Stimulated activated CD4-positive, alpha-beta T cell treated with anti-CD3 and anti-CD28 coated beads, Interleukin-1b, Interleukin-23, amount 100 ng/mL, for 24 hours (primary cell): ENCODE measurements at places on chromosomes 12 and 14.

- DNase-seq = no peak
Measured at GRCh38 chr12:130929363-130929762, 24.3 kb upstream of the ADGRD1 start.

- DNase-seq = no peak
Measured at GRCh38 chr12:46831335-46832129, 5.7 kb upstream of the SLC38A4 start.

DNA sequence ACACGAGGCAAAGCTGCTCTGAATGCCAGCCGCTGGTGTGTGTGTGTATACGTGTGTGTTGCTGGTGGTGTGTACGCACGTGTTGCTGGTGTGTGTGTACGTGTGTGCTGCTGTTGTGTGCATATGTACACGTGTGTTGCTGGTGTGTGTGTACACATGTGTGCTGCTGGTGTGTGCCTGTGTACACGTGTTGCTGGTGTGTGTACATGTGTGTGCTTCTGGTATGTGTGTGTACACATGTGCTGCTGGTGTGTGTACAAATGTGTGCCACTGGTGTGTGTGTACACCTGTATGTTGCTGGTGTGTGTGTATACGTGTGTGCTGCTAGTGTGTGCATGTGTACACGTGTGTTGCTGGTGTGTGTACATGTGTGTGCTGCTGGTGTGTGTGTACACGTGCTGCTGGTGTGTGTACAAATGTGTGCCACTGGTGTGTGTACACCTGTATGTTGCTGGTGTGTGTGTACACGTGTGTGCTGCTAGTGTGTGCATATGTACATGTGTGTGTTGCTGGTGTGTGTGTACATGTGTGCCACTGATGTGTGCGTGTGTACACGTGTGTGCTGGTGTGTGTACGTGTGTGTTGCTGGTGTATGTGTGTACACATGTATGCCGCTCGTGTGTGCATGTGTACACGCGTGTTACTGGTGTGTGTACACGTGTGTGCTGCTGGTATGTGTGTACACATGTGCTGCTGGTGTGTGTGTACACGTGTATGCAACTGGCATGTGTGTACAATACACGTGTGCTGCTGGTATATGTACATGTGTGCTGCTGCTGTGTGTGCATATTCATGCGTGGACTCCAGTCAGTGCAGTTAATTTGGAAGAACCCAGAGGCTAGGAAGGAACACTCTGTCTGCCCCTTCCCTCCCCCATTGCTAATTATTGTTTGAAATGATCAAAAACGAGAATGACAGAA, 47.2 kb downstream of the CACNA2D4 start:
- no peak for DNase-seq

GRCh38 chr14:50362764-50363713, 33.6 kb downstream of the CDKL1 start:
- DNase-seq = no peak

- no peak for DNase-seq
Measured at GRCh38 chr14:95504135-95505029, 12.1 kb downstream of the SYNE3 start.

- no peak for DNase-seq
Measured at GRCh38 chr14:22977684-22978486, 4.5 kb downstream of the AJUBA start.

GRCh38 chr14:70808416-70809224, 693 bp downstream of the MAP3K9 start:
- peak; percentile 19 for DNase-seq

DNA sequence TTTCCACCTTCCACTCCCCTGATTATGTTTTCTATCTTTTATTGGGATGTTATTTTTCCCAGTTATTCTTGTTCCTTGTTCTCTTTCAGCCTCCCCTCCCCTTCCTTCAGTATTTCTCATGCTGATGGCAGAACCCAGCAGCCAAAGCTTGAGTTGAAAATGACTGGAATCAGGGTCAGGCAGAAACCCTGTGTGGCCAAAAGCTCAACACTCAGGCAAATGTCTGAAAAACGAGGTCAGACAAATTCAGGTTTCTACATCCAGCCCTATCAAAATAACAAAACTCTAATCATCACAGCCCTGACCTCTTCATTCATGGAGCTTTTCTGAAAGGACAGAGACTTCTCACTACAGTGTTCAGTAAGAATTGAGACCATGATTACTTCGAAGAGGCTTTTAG, 134.6 kb downstream of the PTPRR start:
- DNase-seq = no peak

DNA sequence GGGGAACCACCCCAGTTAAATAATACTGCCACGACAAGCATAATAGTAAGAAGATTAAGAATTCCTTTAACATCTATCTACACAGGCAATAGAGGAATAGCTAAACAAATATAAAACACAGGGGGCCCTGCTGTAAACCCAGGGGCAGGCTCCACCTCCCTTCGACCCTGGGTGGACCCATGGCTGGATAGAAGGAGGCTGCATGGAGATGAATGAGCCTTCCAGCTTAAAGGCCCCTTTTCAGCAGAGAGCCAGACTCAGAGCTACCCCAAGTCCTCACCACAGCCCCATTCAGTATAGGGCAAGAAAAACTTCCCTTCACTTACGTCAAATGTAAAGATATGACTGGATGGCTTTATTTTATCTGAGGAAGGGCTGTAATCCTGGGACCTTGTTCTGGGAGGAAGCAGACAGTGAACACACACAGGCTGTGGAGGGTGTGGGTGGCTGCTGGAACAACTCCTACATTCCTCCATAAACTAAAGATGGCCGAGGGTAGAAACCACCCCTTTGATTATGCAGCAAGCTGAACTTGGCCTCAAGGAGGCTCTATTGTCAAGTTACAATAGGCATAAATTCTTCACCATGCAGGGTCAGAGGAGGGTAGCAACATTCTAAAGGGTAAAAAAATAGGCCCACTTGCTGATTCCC, 30.4 kb downstream of the NUAK1 start:
- no peak for DNase-seq

- DNase-seq = no peak
Measured at GRCh38 chr12:26122061-26122680, 2.7 kb downstream of the BHLHE41 start.

DNA sequence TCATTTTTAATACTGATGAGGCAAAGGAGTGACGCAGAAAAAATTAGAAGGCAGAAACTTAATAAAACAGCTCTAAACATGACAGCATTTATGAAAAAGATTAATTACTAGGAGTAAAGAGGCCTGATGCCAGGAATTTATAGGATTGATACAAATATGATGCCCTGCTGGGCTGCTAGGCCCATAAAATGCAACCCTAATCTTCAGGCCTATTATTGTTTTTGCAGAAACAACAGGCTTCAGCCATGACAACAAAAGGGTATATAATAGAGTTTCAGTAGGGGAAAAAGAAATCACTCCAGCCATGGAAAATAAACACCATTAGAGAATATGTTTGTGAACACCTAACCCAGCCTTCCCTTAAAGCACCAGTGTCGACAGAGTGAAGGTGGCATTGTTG, 50.6 kb downstream of the OTX2 start:
- no peak for DNase-seq

DNA sequence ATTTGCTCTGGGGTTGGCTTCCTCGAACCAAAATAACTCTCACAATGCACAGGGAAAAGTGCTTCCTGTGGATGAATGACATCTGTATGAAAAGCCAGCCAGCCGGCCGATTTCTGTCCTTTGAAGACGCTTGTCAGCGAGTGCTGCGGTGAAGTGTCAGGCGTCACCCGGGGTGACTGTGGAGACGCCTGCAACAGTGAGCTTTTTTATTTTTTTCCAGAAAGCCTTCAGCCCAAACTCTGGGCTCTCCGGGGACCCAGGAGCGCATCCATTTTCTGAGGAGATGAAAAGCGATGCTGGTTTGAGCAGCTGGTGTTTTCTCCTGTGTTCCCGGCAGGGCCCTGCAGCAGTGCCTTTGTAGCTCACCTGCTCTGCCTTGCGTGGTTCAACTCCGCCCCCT, 147.9 kb upstream of the MYL2 start:
- DNase-seq = no peak

DNA sequence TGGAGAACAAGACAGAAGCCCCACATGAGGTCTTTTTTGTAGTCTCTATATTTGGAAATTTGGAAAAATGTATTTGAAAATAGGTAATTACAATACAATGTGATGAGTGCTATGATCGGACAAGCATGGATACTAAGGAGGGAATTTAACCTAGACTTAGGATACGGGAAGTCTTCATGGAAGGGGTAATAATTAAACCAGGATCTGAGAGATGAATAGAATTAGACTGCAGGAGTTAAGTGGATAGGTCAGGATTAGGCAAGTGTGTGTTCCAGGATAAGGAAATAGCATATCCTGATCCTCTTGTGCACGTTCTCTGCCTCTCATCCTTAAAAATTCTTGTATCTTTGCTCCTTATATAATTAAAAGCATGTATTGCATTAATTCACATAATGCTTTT, 223.3 kb upstream of the PRICKLE1 start:
- no peak for DNase-seq

GRCh38 chr14:90755661-90756304, 60.4 kb downstream of the TTC7B start:
- no peak for DNase-seq

GRCh38 chr14:26663506-26663905, 65.7 kb upstream of the NOVA1 start:
- no peak for DNase-seq

GRCh38 chr12:112303004-112303403, 79.2 kb downstream of the HECTD4 start:
- peak; percentile 43 for DNase-seq

DNA sequence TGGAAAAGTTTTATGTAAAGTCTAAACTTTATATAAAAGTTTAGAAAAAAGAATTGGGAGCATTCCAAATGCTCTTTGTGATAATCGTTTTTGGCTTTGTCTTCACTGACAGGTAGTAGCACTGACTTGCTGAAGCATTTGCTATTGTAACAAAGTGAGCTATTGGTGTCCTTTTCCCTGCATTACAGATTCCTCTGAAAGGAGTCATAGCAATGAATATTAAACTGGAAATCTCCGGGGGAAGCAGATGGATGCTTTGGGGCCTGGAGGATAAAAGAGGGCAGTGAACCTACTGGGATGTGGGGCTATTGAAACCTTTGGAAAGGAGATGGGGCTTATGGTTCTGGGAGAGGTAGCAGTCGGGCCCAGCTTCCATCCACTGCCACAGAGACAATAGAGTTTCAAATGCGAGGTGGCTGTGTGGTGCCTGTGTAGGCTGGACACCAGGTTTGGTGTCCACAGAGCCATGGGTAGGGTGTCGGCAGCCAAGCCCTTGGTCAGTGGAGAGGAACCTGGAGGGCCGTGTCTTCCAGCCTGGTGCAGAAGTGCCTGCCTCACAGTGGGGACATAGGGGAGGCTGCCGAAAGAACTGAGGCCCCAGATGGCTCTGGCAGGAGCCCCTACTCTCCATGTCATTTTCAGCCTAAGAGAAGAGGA, 10.1 kb downstream of the GSG1 start:
- no peak for DNase-seq

- no peak for DNase-seq
Measured at GRCh38 chr12:78559416-78559815, 305.2 kb upstream of the SYT1 start.

DNA sequence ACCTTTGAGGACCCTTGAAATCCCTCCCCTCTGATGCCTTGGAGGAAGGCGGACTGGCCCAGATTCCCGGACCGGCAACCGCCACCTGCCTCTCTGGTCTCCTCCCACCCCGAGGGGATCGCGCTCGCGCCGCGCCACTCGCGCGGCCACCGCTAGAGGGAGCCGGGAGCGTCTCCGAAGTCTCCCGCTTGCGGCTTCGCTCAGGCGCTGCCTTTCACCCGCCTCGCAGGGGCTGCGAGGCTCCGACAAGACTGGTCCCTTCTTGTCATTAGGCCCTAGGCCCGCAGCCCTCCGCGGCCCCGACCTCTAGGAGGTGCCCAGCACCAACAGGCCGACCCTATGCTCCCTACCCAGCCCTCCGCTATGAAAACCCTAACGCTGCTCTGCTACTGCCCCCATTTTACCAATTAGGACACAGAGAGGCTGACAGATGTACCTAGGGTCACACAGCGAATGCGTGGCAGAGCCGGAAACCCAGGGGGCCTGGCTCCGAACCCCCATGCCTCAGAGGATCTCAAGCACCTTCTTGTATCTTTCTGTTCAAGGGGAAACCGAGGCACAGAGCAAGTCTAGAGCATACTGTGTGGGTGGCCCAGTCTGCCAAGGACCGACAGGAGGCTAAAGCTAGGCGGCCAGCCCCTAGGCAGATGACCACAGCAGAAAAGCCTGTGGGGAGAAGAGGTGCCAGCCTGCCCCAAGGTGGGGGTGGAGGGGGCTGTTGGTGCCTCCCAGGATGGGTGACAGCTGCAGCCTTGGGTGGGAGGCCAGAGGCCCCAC, 21.4 kb upstream of the VSX2 start:
- peak; percentile 68 for DNase-seq

- no peak for DNase-seq
Measured at GRCh38 chr12:54704202-54704601, 56.0 kb upstream of the DCD start.

GRCh38 chr12:120214626-120215356, 13.9 kb upstream of the RPLP0 start:
- DNase-seq = no peak

- no peak for DNase-seq
Measured at GRCh38 chr12:115882936-115883335, 394.6 kb downstream of the MED13L start.

- no peak for DNase-seq
Measured at GRCh38 chr14:64891839-64892375, 12.2 kb upstream of the SPTB start.

DNA sequence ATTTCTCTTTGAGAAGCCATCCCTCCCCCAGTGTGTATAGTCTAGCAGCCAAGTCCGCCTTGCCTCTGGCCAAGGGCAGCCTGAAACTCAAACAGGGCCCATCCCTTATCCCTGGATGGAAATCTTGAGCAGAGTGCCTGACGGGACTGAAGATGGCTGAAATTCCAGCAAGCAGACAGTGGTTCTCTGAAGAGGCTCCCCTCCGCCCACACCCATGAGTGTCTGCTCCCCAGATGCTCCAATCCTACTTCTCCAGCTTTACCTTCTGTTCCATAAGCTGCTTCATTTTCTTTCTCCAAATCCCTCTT, 396.2 kb downstream of the NUAK1 start:
- DNase-seq = no peak

GRCh38 chr12:73274976-73275375, 1002.8 kb downstream of the TRHDE start:
- DNase-seq = no peak

DNA sequence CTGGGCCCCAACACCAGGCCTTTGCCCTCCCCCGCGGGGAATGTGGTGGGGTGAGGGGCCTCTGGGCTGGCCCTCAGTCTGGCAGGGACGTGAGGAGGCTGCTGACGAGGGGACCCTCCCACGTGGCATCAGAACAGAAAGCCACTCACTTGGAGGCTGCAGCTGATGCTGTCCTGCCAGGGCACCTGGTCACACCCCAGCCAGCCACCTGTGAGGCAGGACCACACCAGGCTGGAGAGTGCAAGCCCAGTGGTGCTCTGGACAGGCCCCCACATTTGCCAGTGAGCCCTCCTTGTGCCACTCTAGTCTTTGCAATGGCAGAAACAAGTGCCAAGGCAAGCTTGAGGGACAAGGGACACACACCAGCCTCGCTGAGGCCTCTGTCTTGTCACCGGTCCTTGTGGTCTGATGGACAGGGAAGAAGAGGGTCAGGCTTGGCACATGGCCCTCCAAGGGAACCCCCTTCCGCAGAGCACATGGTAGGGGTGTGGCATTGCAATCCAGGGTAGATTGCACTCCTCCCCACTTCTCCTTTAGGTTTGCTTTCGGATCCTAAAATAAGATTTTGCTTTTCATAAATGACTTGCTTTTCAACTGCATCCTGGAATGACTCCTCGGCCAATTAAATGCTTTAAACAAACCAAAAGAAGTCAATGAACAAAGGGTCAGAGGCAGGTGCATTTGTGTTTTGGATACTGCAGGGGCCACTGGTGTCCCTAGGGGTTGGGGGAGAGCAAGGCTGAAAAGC, 53.7 kb downstream of the CCDC88C start:
- no peak for DNase-seq

- no peak for DNase-seq
Measured at GRCh38 chr12:56833780-56834179, 70.7 kb downstream of the HSD17B6 start.
